Kidney (tissue), 22 donors: ENCODE measurements at places on chromosomes 13 and 19.
A peak's percentile ranks its signal among the peaks of the same experiment; 100 is the strongest.

- DNase-seq: no peak
These were observed 12.2 kb downstream of the C19orf47 start for GRCh38 chr19:40335855-40336600.

DNA sequence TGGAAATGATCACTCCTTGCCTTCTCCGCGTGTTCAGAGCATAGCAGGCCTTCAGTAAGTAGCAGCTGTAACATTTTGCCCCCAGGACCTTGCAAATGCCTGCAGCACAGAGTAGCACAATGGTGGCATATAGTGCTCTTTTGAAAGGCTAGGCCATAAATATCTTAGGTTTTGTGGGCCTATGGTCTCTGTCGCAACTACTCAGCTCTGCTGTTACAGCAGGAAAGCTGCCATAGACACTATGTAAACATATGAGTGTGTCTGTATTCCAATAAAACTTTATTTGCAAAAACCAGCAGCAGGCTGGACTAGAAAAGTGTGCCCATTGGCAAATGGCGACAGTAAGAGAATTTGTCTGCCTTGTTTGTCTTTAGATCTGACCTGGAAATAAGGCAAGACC, 9.4 kb downstream of the ITPKC start:
- no peak for DNase-seq

- no peak for DNase-seq
These were observed 1.4 kb downstream of the NWD1 start for GRCh38 chr19:16721051-16721450.

DNA sequence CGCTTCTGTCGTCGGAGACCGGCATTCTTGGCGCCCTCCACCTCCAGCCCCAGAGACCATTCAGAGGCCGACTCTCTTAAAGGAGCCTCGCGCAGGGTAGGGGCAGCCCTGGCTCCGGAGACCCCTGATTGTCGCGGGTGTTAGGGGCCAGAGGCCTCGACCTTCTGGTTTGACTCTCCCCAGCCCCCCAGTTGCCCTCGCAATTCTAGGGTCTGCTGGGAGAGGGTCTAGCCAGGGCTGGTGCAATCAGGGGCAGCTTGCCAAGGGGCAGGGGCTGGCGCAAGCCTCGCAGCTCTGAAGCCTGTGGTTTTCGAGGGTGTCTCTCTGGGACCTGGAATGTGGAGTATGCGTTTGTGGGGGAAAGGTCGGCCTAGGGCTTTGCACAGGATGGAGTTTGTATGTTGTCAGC, 1.6 kb upstream of the SLC7A10 start:
- no peak for DNase-seq

DNA sequence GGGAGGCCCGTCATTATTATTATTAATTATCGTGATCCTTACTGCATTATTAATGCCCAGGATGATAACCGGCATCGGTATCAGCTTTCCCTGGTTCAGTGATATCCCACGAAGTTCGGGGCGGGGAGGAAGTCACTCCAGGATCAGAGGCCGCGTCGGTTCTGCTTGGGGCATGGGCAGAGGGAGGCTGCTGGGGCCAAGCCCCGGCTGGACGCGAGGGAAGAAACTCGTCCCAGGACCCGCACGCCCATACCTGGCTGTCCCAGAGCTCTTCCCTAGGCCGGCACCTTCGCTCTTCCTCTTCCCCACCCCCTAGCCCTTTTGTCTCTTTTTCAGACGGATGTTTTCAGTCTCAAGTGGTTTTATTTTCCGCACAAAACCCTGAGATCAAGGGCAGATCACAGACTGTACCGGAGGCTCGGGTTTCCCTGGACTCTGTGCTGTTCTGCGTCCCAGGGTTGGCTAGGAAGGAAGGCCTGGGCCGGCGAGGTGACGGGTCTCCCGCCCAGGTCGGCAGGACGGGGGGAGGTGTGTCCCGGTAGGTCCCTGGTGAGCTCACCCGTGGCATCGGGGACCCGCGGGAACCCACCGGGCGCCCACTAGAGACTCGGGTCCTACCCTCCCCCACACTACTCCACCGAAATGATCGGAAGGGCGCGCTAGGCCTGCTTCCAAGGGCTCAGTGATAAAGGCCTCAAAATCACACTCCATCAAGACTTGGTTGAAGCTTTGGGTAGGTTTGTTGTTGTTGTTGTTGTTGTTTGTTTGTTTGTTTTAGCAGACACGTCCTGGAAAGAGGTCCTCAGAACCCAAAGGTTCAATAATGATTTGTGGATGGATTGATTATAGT, 7.9 kb downstream of the ZIC2 start:
- DNase-seq: peak; percentile 20

DNA sequence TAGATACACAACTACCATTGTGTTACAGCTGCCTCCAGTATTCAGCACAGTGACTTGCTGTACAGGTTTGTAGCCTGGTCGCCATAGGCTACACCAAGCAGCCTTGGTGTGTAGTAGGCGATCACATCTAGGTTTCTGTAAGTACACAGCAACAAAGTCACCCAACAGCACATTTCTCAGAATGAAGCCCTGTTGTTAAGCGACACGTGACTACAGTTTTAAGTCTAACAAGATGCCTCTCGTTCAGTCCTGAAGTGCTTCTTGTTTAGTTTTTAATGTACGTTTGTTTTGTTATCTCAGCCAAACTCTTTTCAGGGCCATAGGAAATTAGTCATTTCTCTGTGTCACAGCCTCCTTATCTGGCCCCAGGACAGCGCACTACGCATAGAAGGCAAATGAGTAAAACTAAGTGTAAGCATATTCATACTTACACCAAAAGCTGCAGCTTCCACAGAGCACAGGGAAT, 50.0 kb upstream of the GPR183 start:
- no peak for DNase-seq

DNA sequence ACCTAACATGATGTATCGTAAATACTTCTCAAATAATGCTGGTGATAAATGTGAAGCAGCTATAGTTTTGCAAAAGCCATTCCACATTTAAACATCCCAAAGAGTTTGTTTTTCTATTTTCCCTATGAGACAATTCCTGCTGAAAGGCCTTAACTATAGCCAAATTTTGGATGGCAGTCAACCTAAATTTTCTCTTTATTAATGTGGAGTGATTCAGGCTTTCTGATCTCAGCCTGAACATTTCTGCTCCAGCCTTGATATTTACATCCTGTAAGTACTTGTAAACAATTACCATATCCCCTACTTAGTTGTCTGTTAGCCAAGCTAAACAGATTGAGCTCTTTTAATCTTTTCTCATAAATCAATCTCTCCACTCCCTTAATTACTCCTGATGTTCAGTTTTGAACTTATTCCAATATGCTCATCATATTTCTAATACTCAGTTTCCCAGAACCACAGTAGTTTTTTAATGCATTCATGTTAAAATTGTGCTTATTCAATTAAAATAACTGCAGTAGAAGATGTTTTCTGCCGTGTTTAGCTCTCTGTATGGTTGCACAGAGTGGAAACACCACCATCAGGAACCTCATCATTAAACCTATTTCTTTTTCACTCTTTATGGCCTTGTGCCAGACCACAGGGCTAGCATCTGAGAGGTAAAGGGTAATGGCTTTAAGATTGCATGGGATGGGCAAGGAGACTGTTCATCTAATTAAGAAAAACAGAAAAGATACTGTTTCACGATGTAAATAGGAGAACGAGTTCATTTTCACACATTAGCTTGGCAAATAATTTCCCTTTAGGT, 1235.2 kb upstream of the SLC10A2 start:
- no peak for DNase-seq

GRCh38 chr13:83547043-83547442, 335.2 kb downstream of the SLITRK1 start:
- DNase-seq: no peak

- DNase-seq: no peak
These were observed 30.9 kb downstream of the FAM216B start for GRCh38 chr13:42812316-42812715.

DNA sequence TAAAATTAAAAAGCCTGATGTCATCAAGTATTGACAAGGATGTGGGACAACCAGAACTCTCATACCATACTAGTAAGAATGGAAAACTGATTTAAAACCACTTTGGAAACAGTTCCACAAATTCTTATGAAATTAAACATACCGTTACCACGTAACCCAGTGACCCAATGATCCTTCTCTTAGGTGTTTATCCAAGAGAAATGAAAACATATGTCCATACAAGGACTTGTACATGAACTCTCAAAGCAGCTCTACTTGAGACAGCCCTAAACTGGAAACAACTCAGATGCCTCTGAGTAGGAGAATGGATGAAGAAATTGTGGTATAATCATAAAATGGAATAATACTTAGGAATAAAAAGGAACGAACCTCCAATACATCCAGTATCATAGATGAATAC, 27.6 kb downstream of the SLC6A16 start:
- DNase-seq: no peak

- DNase-seq: no peak
These were observed at the start of gene FCHO1 for GRCh38 chr19:17751103-17751911. Gene FCHO1 (plus strand): TSS chr19:17751477. CDS start chr19:17755165, 3,688 bp downstream.
